ENCODE measurements at places on chromosomes 16 and 17.
A peak's percentile ranks its signal among the peaks of the same experiment; 100 is the strongest.

DNA sequence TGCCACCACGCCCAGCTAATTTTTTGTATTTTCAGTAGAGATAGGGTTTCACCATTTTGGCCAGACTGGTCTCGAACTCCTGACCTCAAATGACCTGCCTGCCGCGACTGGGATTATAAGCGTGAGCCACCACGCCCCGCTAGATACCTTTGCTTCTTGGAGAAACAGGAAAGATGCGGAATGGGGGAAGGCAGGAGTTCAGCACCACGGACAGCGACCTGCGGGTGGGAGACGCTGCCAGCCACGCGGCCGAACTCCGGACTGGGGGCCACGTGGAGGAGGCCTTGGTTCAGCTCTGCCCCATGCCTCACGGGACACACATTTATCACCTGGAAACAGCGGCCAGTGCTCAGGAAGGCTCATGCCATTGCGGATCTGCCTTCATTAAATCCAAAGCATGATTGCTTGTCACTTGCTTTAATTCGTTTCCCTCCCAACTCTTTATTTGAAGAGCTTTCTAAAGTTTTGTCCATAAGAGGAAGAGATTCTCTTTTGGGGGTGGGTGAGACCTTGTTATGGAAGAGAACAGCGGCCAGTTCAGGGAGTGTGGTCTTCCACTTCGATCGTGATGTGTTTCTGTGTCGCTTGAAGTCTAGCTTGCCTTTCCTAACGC is 219.9 kb downstream of the ENGASE start:
- peak; percentile 6 for DNase-seq

- no peak for DNase-seq
Measured at GRCh38 chr16:19173059-19173458, 5.0 kb downstream of the SYT17 start.

- DNase-seq = no peak
Measured at GRCh38 chr17:66190738-66191592, 968 bp downstream of the CEP112 start.

- DNase-seq = no peak
Measured at GRCh38 chr17:19753051-19753509, 5.0 kb upstream of the ALDH3A1 start.

DNA sequence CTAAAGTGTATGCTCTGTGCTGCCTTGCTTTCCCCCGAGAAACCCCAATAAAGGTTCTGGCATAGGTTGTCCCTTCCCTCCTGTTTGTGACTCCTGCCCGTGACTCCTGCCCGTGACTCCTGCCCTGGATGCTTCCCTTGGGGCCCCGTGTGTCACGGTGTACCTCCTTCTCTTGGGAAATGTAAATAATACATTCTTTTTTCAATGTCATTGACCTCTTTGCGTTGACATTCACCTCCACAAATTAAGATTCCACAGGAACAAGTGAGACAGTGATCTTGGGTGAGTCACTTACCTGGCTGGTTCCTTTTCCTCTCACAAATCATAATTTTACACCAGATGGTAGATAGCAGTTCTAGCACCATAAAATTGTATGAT is 632 bp downstream of the CCL15 start:
- no peak for DNase-seq

Measured in fibroblast of skin of left quadriceps (primary cell).